Non-pigmented ciliary epithelial cell (primary cell): ENCODE measurements at places on chromosomes 1 and 21.

DNA sequence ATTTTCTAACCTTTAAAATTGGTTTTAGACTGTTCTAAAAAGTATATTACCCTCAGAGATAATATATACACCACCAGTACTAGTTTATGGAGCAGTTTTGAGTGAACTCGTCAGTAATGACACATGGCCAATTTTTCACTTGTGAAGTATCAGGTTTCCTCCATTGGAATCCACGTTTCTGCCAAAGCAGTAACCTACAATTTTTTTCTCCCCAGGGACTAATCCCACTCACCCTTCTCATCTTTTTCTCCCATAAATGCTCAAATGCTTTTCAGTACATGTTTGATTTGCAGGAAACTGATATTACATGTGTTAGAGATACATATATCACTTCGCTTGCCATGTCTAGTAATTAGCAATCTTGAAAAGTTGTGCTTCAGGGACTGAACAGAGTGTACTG lies 94.1 kb downstream of the COL24A1 start:
- no peak for DNase-seq

DNA sequence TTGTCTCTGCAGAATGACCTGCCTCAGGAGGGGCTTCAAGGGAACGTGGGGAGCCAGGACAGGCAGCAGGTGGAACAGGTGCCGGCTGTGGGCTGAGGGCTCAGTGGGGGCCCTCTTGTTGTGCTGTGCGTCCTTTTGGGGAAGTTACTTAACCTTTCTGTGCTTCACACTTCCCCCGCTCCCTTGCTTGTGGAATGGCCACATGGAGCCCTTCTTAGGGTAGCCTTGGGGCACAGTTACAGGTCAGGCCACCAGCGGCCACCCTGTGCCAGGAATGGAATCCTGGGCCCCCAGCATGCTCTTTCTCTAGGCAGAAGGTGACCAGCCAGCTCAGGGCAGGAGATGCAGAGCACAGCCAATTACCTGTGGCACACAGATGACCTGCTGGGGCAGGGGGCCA lies 2.6 kb downstream of the IKBKE start:
- no peak for DNase-seq

GRCh38 chr1:244100704-244101453 lies 49.8 kb downstream of the ZBTB18 start:
- DNase-seq = no peak

DNA sequence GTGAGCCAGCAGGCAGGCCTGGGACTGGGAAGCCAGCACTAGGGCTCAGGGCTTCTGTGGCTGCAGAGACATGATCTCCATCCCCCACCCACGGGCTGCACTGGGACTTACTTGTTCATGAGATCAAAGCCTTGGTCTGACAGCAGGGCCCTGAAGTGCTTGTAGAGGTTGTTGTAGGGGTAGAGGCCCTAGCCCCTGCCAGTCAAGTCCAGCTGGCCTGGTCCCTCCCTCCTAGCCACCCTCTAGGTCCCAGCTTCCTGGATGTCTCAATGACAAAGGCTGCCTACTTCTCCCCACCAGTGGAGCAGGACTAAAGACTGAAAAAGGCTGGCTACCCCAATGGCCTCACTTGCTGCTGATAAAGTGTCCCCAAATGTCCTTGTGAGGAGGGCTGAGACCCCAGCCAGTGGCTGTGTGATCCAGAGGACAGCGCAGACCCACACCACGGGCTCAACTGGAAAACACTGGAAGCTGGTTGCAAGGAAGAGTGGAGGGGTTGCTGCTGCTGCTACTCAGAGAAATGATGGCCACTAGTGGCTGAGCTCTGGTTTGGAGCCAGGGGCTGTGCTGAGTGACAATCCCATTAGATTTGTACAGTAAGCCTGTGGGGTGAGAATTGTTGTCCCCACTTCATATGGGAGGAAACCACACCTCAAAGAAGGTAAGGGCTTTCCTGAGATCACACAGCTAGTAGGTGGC lies 1.4 kb downstream of the HTR1D start:
- DNase-seq = no peak

GRCh38 chr1:220338759-220339158 lies 66.5 kb upstream of the RAB3GAP2 start:
- no peak for DNase-seq

GRCh38 chr21:43331962-43332828 lies 94.7 kb downstream of the SIK1 start:
- DNase-seq = peak; percentile 60

DNA sequence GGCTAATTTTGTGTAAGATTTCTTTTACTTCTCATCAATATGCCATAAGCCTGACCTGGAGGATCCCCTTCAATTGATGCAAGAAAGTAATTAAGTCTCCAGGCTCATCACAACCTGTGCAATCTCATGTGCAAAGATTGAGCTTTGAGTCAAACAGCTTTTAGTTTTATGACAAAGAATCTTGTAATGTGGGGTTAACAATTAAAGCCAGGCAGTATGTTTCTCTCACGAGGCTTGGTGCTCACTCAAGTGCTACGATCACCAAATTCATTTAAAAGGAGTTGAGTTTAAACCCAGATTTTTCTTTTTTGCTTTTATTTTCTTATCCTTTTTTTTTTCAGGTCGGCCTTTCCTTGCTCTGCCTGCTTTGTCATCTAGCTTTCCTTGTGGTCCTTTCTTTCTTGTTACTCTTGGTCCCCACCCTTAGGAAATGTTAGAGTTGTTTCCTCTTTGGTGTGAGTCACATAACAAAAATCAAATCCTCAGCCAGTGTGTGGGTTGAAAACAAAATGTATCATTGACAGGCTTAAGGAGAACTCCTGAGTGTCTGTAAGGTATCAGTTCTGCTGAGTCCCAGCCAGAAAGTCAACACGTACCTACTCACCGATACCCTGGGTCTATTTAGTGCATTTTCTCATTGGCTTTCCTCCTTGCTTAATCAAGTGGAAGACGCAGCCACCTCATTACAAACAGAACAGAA lies 1037.2 kb downstream of the ADGRL2 start:
- DNase-seq = peak; percentile 19

DNA sequence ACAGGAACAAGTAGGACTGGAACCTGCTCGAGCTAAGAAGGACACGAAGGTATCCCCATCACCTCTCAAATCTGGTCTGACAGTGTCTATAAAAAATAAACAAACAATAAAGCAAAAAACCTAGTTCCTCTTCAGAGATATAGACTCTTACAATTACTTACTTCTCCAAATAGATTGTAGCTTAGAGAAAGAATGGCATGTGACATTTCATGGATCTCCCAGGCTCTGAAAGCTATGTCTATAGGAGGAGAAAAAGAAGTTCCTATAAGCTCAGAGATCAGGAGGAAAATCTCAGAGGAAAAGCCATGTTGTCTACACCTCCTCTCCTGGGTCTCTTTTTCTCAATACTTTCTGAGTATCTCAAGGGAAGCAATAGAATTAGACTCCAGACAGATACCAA lies 12.3 kb upstream of the OR10J5 start:
- no peak for DNase-seq

GRCh38 chr1:228309326-228310067 lies 97.1 kb downstream of the TRIM11 start:
- no peak for DNase-seq

GRCh38 chr21:46189213-46189958 lies 5.1 kb upstream of the SPATC1L start:
- DNase-seq = peak; percentile 36

DNA sequence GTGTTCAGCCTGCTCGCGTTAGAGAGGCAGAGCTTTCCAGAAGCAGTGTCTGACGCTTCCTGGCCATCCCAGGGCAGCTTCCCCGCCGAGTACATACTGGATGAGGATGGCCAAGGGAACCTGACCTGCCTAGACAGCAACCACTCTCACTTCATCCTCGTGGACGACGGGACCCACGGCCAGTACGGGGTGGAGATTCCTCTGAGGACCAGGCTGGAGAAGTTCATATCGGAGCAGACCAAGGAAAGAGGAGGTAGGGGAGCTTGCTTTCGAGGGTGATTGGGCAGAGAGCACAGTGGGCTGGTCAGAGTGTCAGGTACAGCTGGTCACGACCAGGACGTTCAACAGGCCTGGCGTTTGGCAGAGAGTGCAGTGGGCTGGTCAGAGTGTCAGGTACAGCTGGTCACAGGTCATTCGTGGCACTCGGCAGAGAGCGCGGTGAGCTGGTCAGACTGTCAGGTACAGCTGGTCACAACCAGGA lies 22.4 kb downstream of the TRPM2 start:
- DNase-seq = no peak

DNA sequence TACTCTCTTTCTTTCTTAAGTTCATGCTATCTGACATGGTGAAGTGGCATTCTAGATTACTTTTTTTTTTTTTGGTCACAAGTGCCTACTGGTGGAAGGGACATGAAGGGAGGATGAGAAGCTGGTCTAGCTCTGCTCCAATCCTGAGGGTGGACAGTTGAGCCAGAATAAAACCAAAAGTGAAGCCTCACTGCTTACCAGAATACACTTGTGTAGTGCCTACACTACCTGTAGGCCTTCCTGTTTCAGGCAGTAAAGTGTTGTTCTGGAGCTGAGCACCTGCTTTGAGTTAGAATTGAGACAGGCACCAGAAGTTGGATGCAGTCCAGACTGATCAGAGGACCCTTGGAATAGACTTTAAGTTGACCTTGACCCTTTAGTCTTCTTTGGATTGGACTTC lies 40.4 kb upstream of the APOBEC4 start:
- no peak for DNase-seq

GRCh38 chr1:192476802-192477298 lies 98.7 kb upstream of the RGS1 start:
- DNase-seq = no peak

GRCh38 chr1:25912076-25912831 lies 6.0 kb upstream of the STMN1 start:
- no peak for DNase-seq

GRCh38 chr1:211326528-211327345 lies at the start of gene TRAF5:
Gene TRAF5 (plus strand): TSS chr1:211326833. CDS start chr1:211353240, 26,407 bp downstream.
- no peak for DNase-seq

GRCh38 chr1:8382608-8383505 lies 64.9 kb downstream of the SLC45A1 start:
- DNase-seq = no peak

DNA sequence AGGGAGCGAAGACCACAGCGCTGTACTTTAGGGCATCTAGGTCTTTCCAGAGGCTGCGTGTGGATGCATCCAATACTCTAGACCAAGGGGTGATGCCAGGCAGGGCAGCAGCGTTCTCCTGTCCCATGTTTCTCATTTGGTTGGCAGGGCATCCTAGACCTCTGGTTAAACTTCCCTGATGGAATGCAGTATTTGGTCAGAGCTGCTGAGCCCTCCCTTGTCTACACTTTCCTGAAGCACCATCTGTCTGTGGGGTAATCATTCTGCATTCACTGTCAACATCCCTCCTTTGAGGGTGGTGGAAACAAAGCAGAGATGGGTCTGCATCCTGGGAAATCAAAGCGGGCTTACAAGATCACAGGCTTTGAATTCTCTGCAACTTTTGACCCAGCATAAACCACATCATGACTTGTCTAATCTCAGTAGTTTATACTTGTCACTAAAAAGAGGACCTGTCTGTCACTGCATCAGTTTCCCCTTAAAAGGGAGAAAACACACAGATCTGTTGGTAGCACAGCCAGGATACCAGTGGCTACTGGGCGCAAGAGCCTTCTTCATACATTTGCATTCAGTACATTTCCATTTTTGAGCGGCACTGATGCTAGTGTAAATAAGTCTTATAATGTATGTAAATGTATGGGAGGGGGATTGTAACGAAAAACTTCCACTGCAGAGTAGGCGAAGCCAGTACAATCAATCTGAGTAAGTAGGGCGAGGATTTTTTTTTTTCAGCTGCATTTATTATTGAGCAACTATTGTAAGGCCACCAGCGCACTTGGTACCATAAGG lies 106.3 kb downstream of the GALNT2 start:
- DNase-seq = no peak

DNA sequence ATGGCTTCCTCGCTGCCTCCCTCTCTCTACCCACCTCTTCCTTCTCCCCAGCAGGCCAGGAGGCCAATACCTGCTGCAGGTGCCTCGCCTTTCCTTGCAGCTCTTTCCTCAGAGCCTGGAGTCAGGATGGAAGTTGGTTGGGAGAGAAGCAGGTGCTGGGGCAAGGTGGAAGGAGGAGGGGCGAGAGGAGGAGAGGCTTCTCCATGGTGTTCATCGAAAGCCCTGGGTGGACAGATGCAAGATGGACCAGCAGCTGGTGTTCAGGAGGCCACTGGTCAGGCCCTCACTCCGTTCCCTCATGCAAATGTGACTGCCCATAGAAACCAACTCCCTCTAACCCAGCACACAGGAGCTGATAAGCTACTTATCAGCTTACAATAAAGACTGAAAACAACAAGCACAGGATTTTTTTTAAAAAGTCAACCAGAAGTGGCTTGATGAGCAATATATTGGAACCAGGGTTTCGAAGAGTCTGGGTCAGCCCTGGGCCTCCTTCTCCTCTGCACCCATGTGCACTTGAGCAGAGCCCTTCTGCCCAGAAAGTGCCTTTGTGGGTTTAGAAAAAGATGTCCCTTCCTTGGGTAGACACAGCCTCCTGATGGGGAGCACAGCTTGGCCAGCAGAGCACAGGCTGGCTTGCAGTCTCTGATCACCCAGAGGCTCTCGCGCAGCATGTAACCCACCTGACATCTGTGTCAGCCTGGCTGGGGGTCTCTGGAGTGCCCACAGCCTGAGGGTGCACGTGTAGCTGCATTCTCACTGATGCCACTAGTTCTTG lies 16.6 kb upstream of the GSTM4 start:
- no peak for DNase-seq

GRCh38 chr21:37139902-37140301 lies 66.8 kb downstream of the TTC3 start:
- DNase-seq = no peak

DNA sequence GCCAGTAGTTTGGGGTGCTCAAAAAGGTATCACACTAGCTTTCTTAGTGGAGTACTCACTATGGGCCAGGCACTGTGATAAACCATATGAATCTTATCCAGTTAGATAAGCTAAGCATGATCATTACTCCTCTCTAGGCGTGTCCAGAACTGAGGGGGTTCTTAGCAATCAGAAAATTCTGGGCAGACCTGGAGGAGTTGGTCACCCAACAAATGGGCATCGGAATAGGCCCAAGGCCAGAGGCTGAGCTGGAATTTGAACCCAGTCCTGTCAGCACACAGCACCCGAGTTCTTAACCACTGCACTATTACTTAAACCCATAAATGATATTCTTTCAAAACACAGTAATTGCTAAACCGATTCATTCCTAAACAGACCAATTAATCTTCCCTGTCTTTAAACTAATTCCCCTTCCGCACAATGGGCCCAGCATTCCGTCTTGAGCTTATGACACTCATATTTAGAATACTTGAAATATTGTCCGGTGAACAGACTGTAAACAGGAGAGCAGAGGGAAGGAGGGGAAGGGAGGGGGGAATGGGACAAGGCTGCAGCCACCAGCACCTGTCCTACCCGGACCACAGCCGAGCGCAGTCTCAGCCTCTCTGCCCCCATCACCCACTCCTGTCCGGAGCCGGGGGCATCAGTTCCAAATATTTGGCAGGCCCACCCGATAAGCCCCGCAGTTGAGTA lies 113.0 kb upstream of the GADD45A start:
- no peak for DNase-seq

DNA sequence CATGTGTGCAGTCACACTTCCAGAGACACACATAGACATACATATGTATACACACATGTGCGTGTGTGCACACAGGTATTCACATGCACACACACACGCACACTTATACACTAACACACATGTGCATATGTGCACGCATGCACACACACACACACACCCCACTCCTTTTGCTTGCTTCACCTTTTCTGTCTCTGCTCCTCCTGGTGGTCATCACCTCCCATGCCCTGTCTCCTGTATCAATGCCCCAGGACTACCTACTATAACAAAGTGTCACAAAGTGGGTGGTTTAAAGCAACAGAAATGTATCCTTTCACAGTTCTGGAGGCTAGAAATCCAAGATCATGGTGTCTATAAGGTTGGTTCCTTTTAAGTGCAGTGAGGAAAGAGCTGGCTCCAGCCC lies 27.4 kb downstream of the ETS2 start:
- DNase-seq = no peak
